ENCODE measurements at places on chromosomes 2 and 18. TPM values are rescaled to one million over a fixed set of nuclear protein-coding genes. Genes with fewer than 3 reads are reported as not detected.

DNA sequence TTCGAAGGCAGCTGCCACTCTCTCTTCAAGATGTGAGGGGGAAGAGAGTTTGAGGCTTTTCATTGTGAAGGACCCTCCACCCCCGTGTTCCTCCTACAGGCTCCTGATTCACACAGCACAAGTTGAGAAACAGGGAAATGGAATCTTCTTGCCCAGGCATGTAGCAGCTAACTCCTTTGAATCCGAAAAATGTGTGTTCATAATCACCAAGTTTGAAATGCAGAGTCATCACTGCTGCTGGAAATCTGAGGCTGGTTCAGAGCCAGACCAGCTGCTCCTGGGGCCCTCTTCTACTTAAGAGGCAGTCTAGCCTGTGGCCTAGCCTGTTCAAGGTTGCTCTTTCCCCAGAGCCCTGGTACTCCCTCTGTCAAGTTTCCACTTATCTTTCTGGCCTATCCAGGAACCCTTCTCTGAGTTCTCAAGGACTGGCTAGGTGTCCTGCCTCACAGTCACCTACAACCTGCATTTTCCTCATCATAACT is 166.4 kb downstream of the TMEM247 start:
- peak; percentile 54 for DNase-seq

GRCh38 chr2:211846036-211846400 is 692.6 kb downstream of the ERBB4 start:
- DNase-seq: no peak

GRCh38 chr2:50546790-50547189 is 485.1 kb downstream of the NRXN1 start:
- no peak for DNase-seq

DNA sequence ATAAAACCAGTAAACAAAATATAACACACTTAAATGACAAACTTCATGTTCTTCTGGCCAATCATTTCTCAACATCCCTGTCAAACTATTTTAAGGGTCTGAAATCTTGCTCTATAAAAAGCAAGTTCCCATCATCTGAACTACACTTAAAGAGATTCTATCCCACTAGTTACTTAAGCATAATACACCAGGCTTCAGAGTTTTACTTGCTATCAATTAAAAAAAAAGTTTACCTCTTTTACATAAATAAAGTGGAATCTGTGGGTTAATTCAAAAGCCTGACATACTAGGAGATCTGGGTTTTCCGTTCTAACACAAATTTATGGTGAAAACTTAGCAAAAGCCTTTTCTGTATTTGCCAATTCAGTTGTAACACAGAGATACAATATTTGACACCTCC is 1.9 kb downstream of the CLASP1 start:
- no peak for DNase-seq

DNA sequence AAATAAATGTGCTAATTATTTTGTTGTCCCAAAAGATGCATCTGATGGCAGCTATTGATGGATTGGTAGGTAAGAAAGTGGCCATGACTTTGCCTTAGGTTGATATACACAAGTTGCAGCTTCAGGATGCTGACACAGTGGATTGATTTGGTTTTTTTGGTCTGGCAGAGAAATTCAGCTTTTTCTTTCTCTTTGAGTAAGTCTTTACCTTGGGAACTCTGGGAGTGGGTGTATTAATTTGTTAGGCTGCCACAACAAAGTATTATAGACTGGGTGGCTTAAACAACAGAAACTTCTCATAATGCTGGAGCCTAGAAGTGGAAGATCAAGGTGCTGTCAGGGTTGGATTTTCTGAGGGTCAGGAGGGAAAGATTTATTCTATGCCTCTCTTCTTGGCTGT is 19.8 kb upstream of the ICOS start:
- DNase-seq: no peak

- DNase-seq: no peak
Measured at GRCh38 chr2:165902934-165903333, 50.6 kb downstream of the TTC21B start.

GRCh38 chr2:170044751-170045478 is 133.0 kb upstream of the MYO3B start:
- DNase-seq: no peak

- DNase-seq: no peak
Measured at GRCh38 chr2:39778233-39778632, 825 bp downstream of the THUMPD2 start.

- no peak for DNase-seq
Measured at GRCh38 chr2:7745369-7745768, 828.2 kb downstream of the RNF144A start.

DNA sequence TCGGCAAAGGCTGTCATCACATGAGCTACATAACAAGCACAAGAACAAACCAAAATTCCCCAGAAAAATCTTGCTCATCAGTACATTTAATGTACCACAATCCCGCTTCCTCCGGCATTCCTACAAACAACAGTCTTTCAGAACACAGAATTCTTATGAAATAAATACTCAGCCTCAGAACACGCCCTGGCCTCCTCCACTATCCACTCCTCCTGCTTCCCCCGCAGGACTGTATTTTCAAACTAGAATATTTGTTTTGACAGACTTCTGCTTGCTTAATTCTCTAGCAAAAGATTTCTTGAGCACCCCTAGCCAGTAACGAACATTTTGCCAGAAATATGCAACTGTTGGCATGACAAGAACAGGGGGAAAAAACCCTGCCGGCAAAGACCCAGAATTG is 131.2 kb downstream of the THADA start:
- peak; percentile 30 for DNase-seq

Gene CRYGD
- total RNA-seq: not detected

Gene ACP1
- total RNA-seq: 83.7 TPM

Gene ANKRD53
- total RNA-seq: 0.45 TPM

Gene DNAH6
- total RNA-seq: 0.05 TPM

Gene ASB18
- total RNA-seq: 12.7 TPM

Gene MC4R
- not detected for total RNA-seq

All from heart left ventricle (tissue), 16 donors.